ENCODE measurements at places on chromosomes 7 and 10.
A peak's percentile ranks its signal among the peaks of the same experiment; 100 is the strongest.

DNA sequence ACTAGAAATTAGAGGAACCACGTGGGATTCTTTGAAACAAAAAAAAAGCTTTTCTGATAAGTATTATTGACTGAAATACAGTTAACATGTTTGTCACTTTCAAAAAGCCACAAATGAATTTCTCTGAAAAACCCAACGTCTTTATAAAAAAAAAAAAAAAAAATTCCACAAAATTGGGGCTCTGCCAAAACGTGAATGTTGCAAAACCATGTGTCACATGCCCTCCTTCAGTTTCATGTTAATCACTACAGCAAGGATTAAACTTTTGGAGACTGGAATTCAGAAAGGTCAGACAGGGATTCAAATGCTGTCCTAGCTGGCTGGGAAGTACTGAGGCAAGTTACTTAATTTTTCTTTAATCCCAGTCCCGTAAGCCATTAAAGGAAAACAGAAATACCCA lies 278.0 kb upstream of the KLF14 start:
- DNase-seq = no peak

DNA sequence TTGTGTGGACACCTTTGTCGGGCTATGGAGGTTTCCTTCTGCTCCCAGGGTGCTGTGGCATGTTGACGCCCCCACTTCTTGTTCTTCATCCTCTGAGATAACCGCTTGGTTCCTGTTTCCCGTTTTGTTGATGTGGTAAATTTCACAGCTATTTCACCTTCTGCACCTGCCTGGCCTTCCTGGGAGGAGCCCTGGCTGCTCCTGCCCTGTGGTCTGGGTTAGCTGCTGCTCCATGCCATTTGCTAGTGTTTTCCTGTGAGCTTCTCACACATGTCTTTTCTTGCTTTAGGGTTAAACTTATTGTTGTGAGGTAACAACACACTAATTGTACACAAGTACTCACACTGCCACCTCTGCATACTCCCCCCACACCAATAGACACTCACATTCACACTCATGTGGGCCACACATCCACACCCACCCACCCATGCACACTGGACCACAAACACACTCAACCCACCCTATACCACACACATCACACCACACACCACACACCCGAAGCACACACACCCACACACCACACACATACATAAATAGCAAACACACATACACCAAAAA lies 46.5 kb upstream of the MSMB start:
- DNase-seq = no peak

DNA sequence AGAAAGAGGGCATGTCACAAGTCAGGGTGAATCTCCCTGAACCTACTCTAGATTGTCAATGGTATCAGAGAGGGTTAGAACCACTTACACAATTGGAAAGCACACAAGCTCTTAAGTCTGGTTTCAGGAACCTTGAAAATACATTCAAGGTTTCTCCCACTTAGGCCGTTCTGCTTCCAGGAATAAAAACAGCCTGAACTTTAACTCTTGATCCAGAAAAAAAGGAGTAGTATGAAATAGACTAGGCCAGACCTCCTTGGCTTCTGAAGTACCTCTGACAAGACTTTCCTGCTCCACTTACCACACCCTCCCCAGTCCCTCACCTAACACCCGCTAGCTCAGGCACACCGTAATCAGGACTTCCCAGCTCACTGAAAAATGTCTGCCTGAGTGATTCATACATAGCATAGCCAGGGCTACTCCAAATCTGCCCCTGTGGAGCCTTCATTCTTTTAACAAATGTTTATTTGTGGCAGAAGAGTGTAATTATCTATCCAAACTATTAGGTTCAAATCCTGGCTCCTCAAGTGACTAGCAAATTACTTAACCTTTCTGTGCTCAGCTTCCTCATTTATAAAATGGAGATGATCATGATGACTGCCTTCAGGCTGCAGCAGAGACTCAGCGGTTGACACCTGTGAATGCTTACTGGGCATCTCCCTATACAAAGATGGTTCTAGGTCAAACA lies 30.3 kb upstream of the IL6 start:
- DNase-seq = no peak

DNA sequence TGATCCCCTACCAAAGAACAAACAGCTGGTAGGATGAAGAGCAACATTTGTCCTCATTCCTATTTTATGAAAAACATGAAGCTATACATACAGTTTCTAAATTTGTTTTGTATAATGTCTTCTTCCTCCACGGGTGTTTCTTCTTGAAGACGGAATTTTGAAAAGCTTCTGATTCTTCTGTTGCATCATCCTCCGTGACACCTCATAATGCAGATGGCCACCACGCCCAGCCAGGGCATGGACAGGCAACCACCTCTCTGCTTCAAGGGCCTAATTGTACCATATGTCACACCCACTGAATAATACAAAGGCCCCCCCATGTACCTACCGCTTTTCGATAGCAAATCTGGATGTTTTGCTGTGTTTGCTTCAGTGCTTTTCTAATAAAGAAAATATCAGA lies at the start of gene SUN3:
Gene SUN3, minus strand, starts transcription at position 170 of the 400 bp plus-strand sequence. Its CDS starts 169 bp downstream, at position 1.
- DNase-seq = no peak

GRCh38 chr10:18418541-18419215 lies 232.7 kb downstream of the NSUN6 start:
- DNase-seq = no peak

- DNase-seq = no peak
Measured at GRCh38 chr7:82194016-82194643, 249.4 kb downstream of the CACNA2D1 start.

- DNase-seq = no peak
Measured at GRCh38 chr10:72001033-72001395, 36.8 kb downstream of the CHST3 start.

DNA sequence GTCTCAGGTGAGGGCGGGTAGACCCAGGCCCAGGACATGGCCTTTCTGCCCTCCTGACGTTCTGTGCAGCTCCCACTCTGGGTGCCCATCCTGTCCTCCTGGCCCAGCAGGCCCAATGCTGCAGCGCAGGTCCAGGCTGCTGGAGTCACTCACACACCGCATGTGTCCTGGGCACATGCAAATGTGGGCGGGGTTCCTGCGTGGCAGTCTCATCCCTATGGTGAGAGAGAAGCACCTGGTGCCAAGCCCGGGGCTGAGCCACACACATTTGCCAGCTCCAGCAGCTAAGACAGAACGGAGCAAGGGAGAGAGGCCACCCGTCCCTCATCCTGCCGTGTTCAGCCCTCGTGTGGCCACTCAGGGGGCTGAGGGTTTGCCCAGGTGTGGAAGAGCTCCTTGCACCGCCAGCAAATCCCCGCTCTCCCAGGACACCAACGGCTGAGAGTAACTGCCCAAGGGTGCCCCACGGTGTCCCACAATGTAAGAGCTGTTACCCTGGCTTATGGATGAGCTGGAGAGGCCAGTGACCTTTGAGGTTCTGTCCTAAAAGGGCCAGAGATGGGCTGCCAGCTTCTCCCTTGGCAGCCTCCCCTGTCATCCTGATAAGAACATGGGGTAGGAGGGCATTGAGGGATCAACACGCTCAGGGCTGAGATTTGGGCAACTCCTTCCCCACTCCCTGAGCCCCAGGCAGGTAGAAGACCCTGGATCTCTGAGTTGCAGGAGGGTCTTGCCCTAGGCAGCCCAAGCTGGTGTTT lies 4.4 kb downstream of the FUOM start:
- no peak for DNase-seq

- DNase-seq = no peak
Measured at GRCh38 chr10:21860718-21861117, 142.8 kb downstream of the DNAJC1 start.

GRCh38 chr7:136533732-136534131 lies 334.7 kb upstream of the CHRM2 start:
- DNase-seq = no peak

DNA sequence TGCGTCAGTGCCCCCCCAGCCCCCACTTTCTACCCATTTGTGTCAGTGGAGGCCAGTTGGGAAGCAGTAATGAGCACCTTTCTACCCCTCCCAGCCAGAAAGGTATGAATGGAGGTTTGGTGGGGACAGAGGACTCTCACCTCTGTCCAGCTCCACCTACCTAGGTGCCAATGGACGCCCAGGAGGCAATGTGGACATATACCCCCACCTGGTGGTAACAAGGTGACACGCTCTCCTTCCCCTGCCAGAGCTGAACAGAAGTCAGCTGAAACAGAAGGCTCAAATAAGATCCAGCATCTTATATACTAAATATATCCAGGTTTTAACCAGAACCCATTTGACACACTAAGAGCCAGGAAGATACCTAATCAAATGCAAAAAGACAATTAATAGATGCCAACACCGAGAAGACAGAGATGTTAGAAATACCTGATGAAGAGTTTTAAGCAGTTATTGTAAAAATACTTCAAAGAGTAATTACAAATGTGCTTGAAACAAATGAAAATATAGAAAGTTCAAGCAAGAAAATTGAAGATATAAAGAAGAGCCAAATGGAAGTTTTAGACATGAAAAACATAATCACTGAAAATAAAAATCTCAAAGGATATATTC lies 18.4 kb upstream of the SORCS3 start:
- DNase-seq = peak; percentile 7

DNA sequence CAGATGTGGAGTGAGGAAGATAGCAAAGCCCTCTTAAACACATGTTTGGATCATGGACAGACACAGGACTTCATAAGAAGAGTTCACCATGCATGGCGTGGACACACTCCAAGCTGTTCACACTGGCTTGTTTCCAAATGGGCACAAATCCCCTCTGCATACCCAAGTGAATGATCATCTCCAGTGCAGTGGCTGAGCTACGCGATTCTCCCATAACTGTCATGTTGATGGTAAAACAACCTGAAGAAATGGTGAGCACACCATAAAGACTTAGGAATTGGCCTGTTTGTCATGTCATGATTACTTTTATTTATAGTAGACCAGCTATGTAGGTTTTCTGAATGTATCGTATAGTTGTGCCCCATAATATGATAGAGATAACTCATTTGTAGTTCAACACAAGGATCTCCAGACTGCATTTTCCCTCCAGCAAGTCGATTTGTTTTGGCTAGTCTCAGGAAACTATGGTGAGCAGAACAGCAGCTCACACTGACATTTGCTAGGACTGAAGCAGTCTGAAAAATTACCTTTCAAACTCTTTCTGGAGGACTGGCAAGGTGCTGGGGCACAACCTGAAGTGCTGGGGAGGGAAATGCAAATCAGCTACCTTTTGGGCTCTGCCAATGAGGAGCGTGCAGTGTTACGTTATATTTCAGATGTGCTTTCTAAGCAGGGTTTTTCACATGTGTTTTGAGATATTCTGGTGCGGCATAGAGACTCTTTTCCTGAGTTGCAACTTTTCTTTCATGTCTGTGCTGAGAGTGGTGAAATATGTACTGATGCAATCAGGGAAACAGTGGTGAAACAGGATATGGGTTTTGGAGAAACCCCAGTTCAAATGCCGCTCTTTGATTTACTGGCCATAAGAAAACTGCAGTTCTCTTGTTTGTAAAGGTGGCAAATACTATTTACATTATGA lies 629.6 kb upstream of the DPP6 start:
- no peak for DNase-seq

GRCh38 chr10:13161857-13162271 lies 506 bp downstream of the MCM10 start:
- DNase-seq = no peak

- DNase-seq = no peak
Measured at GRCh38 chr10:61541960-61542359, 88.8 kb upstream of the TMEM26 start.

DNA sequence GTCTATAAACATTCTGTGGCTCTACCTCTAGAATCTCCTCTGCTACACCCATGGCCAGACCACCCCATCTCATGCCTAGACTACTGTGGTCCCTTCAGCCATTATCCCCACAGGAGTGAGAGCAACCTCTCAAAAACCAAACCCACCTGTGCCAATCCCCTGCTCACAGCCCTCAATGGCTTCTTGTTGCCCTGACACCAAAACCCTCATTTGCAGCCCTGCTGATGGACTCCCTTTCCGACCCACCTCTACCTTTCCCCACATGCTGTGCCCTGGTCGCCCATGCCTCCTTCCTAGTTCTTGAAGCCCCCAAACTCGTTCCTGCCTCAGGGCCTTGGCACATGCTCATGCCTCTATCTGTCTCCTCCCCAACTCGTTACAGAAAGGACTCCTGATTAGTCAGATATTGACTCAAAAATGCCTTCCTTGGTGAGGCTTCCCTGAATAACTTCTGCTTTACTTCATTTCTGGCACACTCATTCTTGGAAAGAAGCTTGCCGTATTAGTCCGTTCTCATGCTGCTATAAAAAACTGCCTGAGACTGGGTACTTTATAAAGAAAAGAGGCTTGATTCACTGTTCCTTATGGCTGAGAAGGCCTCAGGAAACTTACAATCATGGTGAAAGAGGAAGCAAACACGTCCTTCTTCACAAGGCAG lies 104.2 kb downstream of the TEX36 start:
- DNase-seq = no peak

GRCh38 chr10:32338262-32338661 lies 8.7 kb downstream of the EPC1 start:
- DNase-seq = no peak

- no peak for DNase-seq
Measured at GRCh38 chr7:4612939-4613841, 68.9 kb upstream of the FOXK1 start.

- DNase-seq = no peak
Measured at GRCh38 chr7:55484241-55484640, 88.1 kb downstream of the VOPP1 start.

- no peak for DNase-seq
Measured at GRCh38 chr7:81234896-81235295, 316.0 kb upstream of the SEMA3C start.

DNA sequence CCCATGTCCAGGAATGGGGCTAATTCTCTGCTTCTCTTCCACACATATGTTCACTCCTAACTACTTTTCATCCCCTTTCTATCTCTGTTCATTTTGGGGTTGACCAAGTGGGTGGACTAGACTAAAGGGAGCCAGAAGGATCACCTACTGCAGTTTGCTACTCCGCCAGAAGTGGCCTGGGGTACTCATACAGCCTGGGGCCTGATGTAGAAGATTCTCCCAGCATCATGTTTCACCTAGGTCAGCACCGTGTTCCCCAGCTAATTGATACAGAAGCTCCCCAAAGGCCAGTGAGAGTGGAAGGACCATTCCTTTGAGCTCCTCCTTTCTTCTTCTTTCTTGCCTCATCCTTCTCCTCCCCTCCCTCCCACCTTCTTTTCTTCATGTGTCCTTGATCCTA lies 19.6 kb upstream of the IFRD1 start:
- DNase-seq = no peak
